Stimulated activated CD4-positive, alpha-beta T cell treated with anti-CD3 and anti-CD28 coated beads, Interleukin-4, amount 100 ng/mL, for 4 hours (primary cell): ENCODE measurements at places on chromosomes 4 and X.

- no peak for DNase-seq
These were observed 3.2 kb upstream of the UGT2B7 start for GRCh38 chr4:69092980-69093568.

DNA sequence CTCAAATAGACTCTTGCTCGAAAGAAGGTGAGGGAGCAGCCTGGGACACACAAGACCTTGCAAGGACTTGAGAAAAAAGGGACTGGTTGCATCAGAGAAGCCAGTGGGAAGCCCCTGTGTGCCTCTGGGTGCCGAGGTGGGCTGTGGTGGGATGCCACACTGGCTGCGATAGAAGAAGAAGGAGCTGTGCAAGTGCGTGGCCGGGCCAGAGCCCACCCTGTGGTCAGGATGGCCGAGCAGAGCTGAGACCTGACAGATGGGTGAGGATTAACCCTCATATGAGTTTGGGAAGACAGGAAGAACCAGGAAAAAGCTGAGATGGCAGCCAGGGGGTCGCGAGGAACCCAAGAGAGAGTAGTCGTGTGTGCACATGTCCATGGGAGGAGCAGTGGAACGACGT is 44.6 kb upstream of the HGFAC start:
- no peak for DNase-seq

- no peak for DNase-seq
These were observed 21.0 kb upstream of the JAKMIP1 start for GRCh38 chr4:6221301-6221850.

DNA sequence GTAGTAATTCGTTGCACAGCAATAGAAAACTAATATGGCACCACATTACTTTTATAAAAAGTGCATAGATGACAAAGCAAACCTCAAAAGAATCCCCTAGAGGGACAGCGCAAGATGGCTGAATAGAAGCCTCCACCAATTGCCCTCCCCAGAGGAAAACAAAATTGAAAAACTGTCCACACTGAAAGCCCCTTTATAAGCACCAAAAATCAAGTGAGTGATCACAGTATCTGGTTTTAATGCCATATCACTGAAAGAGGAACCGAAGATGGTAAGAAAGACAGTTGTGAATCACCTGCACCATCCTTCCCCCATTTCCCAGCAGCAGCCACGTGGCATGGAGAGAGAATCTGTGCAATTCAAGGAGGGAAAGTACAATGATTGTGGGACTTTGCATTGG is 522.2 kb downstream of the GLUD2 start:
- no peak for DNase-seq

DNA sequence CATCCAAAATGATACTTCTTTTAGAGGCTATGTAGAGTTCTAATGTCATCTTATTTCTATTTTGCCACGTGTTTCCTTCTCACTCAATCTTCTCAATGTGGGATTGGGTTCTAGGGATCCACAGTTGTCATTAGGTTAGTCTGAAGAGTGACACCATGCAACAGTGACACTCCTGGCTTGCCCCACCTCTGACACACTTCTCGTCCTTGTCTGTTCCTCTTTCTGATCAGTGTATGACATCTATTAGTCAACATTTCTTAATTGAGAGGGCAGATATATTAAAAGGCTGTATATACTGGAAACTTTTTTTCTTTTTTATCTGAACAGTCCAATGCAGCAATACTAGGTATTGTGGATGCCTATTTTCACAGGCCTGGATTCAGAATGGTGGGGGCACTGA is 67.6 kb upstream of the GYPA start:
- no peak for DNase-seq

- DNase-seq = peak; percentile 20
These were observed 63.2 kb downstream of the CD40LG start for GRCh38 chrX:136711147-136711546.

DNA sequence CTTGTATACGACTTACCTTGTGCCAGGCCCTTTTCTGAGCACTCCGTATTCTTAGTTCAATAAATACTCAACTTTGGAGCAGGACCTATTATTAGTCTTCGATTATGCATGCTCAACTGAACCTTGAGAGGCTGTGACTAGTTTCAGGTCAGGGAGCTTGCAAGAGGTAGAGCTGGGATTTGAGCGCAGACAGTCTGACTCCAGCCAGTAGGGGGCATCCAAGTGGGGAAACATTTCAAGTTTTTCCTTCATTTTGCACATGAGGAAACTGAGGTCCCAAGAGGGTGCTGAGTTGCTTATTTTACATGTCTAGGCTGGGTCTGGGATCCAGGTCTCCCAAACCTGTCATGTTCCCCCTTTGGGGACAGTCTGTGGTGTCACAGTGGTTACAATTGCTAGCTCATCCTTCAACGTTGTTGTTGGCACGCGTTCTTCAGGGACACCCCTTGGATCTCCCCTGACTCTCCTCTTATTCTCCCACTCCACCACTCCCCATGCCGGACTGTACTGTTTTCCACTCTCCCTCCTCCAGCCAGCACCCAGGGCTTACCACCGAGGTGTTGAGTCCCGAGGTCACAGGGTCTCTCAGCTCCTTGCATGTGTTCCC is 6.7 kb upstream of the PRICKLE3 start:
- no peak for DNase-seq

GRCh38 chr4:163447481-163447880 is 26.1 kb downstream of the TKTL2 start:
- DNase-seq = no peak

DNA sequence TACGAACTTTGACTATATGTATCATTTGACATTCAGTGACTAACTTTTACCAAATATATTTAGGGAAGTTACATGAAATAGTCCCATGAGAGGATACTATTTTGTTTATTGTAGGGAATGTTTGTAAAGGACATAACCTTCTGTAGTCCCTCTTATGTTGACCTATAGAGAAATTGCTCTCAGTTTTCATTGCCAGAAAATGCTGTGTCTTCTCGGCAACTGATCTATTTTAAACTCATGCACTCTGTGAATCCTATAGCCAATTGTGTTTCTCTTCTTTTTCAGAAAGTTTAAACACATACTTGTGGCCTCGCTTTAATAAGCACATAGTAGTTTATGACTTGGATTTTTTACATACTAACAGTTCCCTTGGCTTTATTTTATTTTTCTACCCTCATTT is 38.2 kb downstream of the DMP1 start:
- no peak for DNase-seq

DNA sequence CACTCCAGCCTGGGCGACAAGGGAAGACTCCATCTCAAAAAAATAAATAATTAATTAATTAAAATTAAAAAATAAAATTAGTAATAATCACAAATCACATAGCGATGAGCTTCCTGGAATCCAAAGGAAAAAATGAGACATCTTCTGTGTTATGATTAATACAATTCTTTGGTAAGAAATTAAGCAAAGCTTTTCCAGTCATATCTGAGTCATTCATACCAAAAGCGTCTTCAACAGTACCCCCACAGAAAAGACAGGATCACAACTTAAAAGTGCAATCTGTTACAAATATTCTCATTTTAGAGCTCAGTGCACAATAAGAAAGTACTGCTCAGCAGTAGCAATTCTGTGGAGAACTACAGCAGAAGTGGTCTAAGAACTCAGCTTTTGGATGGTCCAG is 168.5 kb upstream of the MXRA5 start:
- no peak for DNase-seq

DNA sequence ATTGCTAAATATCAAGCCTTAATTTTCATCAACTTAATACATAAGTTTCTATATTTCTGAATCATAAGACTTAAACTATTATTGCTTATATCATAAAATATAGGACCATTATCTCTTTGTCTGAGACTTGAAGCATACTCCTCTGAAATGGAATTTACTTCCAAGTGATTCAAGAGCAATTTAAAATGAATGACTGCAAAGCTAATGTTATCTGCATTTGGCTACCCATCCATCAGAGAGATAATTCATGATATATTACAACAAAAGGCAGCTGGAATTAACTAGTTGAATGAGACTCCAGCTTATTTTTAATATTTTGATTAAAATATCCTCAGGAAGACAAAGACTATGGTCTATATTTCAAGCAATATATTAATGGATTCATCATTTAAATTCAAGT is 208.6 kb downstream of the UNC5C start:
- DNase-seq = no peak

DNA sequence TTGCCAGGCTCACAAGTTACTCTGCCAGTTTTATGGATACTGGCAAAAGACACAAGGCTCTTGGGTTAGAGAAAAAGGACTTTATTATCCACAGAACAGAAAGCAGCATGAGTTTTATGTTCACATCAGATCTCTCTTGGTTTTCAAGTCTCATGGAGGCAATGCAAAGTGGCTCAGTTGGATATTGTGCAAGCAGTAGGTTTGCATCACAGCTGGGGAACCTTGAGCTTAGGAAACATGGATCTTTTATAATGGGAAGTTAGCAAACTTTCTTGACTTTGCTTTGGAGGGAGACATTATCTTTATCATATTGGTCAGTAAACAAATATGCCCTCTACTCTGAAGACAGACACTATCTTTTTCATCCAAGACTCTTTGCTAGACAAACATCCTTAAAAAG is 109.2 kb upstream of the GRPR start:
- DNase-seq = no peak

DNA sequence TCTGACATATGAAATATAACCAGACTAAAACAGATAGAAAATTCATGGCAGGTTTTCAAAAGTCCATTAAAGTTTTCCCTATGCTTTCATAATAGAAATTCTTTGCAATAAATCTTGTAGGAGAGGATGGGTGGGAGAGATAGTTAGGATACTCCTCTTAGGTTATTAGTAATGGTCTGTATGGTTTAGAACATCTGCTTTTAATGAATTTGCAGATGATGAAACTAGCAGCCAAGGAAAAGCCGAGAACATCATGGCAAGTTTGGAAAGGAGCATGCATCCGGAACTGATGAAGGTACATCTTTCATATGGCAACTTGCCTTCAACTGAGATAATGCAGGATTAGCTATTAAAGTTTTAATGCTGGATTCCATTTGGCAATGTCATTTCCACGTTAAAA is 70.7 kb downstream of the DOCK11 start:
- no peak for DNase-seq

DNA sequence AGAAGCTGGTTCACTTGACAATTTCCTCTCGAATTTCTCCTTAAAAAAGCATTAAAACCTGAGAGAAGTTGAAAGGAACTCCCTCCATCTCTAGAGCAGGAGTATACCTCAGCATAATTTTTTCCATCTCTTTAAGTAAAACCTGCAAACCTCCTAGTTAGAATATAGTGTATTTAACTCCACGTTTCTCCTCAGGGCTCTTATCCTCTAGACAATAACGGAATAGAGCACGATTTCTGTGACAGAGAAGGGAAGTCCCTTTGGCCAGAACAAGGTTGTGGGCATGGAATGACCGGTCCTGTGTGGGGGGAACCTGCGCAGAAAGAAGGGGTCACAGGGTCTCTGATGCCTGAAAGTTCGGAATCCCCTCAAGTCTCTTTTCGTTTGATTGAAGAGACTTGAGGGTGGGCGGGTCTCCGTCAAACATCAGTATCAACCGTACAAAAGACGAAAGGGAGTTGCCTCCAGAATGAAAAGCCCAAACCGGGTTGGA is 697 bp downstream of the ZNF280C start:
- no peak for DNase-seq

DNA sequence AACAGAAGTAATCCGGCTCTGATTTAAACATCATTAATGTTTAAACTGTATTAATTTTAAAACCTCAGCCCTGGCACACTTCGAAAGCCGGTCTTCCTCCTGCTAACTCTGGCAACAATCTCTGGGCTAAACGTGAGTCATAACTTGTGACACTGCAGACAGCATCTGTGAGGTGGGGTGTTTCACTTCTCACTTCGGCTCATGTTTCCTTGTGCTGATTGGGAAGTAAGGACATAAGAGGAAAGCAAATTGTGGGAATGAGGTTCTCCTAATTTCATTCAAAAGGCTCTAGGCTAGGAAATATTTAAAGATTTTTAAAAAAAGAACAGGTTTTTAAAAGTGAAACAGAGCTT is 139.9 kb upstream of the USP9X start:
- DNase-seq = no peak

DNA sequence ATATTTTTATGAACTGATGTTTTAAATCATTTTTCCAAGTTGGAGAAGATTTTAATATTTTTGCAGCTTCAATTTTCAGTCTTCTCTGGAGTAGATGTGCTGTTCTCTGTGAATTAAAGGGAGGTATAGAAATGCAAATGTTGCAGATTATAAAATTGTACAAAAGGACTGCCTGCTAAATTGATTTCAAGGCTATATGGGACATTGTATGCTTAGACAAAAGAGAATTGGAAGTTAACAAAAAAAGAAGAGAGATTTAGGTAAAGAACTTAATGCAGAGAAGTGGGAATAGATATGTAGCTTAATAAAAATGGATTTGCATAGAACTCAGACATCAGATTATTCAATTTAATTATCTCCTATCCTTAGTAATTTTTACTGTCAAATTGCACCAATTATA is 403.3 kb downstream of the ZIC3 start:
- no peak for DNase-seq

- no peak for DNase-seq
These were observed 1318.5 kb upstream of the ADGRL3 start for GRCh38 chr4:59881632-59882031.

- DNase-seq = no peak
These were observed 61.3 kb downstream of the CLNK start for GRCh38 chr4:10623241-10623640.

DNA sequence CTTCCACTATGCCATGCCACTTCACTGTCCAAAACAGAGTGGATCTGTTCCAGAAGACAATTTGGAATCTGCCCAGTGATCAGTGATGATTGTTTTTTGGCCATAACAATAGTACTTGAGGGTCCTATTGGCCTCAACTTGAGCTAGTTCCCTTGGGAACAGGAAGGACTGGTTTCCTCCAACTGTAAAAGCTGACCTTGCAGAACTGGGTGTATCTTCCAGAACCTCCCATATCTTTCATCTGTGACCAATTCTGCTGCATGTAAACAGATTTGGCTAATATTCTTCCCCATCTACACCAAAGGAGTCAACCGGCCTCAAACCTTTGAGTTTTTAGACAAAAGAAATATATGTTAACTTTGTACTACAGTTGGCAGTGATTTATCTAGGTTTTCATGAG is 165.1 kb upstream of the TRPC5 start:
- DNase-seq = no peak

DNA sequence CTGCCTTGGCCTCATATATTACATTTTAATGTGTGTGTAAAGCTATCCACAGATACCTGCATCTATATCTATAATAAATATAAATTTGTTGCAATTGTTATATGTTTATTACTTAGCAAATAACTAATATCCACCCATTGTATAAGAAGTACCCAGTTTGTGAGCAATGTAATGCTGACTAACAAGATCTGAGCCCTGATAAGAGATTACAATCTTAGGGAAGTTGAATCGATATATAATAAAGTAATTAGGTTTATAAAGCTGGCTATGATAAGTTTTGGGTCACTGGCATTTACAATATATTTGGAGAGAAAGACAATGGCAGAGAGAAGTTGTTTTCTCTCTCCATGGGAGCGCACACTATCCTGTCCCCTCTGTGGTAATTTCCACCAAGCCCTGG is 280.6 kb downstream of the NR3C2 start:
- DNase-seq = no peak

DNA sequence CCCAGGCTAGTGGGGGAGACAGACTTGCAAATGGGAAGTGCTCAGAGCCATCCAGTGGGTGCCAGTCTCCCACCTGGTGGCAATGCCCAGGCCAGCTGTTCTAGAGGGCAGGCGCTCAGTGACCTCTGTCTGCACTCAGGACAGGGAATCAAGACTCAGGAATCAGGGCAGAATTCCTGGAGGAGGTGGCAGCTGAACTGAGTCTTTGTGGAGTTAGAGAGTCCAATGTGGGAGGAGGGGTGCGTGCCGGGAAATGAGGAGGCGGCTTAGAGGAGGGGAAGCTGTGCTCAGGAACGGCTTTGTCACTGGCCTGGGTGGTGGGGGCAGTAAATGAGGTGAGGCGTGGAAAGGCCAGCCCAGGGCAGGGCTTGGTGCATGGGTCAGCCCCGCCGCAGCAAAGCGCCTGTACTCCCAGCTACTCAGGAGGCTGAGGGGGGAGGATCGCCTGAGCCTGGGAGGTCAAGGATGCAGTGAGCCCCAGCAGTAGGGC is 31.3 kb upstream of the SORCS2 start:
- DNase-seq = no peak
